Fibroblast of skin of right biceps (primary cell): ENCODE measurements at places on chromosomes 2 and 18.

- DNase-seq: peak; percentile 41
Measured at GRCh38 chr2:12325806-12326205, 390.9 kb upstream of the TRIB2 start.

DNA sequence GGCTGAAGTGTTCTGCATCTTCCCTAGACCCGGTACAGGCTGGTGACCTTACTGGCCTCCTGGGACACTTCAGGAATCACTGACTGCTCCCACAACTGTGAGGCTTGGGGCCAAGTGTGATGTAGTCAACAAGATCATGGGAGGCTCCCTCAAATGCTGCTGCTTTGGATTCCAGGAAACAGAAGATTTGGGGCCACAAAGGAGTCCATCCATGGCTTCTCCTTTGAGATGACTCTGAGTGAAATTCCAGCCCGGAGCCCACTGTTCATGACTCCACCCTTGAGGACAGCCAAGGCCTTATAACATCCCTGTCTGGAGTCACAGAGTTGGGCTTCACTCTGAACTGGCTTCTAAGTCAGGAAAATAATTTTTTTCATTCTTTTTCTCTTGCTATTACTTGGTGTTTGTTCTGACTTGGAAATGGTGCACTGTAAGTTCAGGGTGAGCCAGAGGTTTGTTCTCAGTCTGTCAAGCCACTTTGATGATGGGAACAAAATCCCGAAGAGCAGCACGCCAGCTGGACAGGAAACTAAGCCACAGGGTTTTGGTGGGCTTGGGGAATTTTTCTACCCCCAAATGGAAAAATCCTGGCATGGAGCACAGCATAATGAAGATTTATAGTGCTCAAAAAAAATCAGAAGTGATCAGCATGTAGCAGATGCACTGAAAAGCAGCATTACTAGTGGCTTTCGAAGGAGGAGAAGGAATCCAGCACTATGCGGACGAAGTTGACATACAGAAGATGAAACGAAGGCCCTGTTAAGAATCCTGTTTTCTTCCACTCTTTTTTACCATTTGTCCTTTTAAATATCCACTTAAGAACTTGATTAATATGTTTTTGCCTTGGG is 98.1 kb upstream of the ZFP36L2 start:
- DNase-seq: no peak

DNA sequence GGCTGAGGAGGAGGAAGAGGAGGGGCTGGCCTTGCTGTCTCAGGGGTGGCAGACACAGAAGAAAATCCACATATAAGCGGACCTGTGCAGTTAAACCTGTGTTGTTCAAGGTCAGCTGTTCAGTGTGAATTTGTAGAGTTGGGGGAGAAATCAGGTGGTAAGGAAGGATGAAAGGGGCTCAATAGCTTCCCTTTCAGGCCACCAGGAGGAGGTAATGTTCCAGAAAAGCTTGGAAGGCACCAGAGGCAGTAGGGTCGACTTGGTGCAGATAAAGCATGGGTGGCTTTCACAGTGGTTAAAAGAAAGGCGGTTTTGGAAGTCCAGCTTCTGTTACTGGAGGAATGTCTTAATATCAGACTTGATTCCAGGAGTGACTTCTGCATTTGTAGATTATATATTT is 167.4 kb downstream of the THSD7B start:
- peak; percentile 1 for DNase-seq

DNA sequence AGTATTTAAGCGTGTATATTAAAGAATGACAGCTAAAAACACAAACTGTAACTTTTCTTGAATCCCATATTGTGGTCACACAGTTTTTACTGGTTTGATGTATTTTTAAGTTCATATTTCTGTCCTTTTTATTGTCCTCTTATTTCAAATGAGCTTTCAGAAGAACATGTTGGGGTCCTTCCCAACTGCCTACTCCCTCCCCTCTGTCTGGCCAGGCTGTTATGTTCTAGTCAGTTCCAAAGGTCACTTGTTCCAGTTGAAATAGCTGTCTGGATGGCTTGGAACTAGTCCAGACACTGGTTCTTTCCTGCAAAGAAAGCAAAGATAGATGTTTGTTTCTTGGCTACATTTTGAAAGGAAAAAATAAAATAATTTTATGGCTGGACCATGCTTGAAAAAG is 306.9 kb downstream of the GULP1 start:
- DNase-seq: no peak

GRCh38 chr2:138058427-138058826 is 94.2 kb downstream of the HNMT start:
- DNase-seq: no peak

DNA sequence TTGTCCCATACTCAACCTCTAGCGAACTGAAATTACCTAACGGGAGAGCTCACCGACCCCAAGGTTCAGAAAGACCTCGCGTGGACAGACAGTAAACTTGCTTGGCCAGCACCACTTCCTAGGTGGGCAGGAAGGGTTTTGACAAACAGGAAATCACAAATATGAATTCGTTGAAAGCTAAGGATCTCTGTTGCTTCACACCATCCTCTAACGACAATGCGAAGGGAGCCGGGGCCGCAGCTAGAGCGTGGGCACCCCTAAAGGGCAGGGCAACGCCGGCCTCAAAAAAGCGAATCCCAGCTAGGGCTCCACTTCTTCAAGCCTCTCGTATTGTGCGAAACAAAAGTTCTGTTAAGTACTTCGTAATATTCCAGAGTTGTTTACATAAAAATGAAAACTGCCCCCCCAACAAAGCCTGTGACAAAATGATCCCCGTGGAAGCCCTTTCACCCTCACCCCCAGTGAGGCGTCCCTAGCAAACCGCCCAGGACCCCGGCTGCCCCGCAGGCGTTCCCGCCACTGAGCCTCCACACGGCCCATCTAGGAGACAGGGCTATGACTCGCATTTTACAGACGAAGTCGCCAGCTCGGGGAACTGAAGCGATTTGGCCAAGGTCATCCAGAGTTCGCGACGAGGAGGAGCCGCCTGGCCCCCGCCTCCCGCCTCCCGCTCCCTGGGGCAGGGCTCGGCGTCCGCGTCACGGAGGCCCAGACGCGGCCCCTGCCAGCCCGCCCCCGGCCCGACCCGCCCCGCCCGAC is 548 bp downstream of the KANSL3 start:
- peak; percentile 93 for DNase-seq

GRCh38 chr2:227022608-227023007 is 141.4 kb downstream of the COL4A4 start:
- no peak for DNase-seq

DNA sequence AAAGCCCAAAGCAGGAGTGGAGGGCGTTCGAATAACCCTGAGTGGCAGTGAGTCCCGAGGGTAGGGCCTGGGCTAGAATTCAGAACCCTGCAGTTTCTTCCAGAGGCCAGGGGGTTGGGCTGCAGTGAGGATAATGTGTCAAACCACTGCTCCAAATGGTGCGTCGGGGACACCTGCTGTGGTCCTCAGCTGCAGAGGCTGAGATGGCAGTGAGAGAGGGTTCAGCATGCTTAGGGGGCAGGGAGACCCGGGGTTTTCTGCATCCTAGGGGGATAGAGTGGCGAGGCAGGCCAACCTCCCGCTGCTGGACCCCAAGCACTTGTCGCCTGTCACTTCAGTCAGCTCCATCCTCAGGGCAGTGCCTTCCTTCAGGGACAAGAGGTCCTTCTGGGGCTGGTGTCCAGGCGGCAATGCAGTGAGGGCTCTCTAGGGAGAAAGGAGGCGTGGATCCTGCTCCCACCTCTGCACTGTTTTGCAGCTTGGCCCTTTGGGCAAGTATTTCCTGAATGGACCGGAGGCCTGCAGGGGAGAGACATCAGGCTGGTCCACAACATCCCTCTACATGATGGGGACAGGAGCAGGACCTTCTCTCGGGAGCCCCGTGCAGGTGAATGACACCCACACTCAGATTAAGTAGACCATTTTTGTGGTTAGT is 8.4 kb upstream of the NTSR2 start:
- DNase-seq: no peak

- DNase-seq: no peak
Measured at GRCh38 chr2:182954789-182955188, 83.5 kb downstream of the NCKAP1 start.

DNA sequence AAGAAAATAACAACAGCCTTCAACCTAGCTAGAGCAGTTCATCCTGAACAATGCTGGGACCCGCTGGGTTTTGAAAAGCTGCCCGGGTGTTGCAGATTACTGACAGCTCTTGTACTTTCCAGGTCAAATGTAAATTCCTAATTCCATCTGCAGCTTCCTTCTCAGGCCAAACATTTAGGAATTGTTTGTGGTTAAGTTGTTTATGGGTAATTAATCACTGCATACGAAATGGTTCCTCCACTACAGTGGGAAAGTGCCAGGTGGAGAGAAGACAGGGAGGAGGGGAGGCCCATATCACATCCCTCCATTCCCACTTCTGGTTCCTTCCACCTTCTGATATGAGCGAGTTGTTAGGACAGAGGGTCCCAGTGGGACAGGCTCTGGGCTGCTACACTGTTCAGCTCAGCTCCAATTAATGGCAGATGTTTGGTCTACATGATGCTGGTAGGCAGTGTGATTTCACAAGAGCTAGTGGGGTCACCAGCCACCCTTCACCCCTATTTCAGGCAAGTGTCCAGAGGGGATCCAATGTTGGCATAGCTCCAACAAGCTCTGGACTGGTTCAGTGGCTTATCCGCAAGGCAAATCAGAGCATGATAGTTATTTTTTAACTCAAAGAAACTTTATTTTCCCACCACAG is 112.9 kb upstream of the ACAA2 start:
- DNase-seq: no peak

DNA sequence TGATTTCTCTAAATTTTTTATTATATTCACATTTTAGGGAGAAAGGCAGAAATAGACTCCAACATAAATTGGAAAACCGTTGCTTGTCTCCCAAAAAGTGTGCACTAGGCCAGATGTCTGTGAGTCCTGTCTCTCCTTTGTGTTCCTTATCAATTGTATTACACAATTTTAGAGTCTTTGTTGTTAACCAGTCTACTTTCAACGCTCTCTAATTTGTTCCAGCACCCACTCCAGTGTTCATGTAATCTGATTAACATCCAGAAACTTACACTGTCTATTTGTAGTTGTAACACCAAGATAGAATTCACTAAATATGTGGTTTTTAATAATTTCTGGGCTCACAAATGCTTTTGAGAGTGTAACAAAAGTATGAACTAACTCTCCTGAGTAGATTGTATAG is 195.6 kb downstream of the FSIP2 start:
- DNase-seq: no peak

- peak; percentile 97 for DNase-seq
Measured at GRCh38 chr2:39513641-39514094, 76.6 kb upstream of the MAP4K3 start.

- DNase-seq: no peak
Measured at GRCh38 chr2:10777842-10778723, 34.5 kb downstream of the PDIA6 start.

- DNase-seq: no peak
Measured at GRCh38 chr2:22003270-22003669, 879.5 kb downstream of the TDRD15 start.

GRCh38 chr18:29041976-29042375 is 865.0 kb upstream of the CDH2 start:
- DNase-seq: no peak

- DNase-seq: peak; percentile 48
Measured at GRCh38 chr2:186532891-186533290, 46.8 kb downstream of the ZC3H15 start.
